Peyer's patch (tissue), 4 donors: ENCODE measurements at places on chromosomes 1 and 21. TPM values are rescaled to one million over a fixed set of nuclear protein-coding genes. Genes with fewer than 3 reads are reported as not detected.

The ABCA4 gene
- 2.5 TPM for total RNA-seq

The PEAR1 gene
- 17.3 TPM for total RNA-seq

DNA sequence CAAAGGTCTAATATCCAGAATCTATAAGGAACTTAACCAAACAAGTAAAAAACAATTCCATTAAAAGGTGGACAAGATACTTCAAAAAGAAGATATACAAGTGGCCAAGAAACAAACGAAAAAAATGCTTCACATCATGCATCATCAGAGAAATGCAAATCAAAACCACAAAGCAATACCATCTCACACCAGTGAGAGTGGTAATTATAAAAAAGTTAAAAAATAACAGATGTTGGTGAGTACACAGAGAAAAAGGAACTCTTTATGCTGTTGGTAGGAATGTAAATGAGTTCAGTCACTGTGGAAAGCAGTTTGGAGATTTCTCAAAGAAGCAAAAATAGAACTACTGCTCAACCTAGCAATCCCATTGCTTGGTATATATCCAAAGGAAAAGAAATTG is 218.6 kb downstream of the SLC44A5 start:
- H3K36me3 ChIP-seq: no peaks in the 10 kb centered on the region
- no peak overlapping the region for H3K27ac ChIP-seq
- no peak overlapping the region for H3K4me3 ChIP-seq
- no peak for DNase-seq

DNA sequence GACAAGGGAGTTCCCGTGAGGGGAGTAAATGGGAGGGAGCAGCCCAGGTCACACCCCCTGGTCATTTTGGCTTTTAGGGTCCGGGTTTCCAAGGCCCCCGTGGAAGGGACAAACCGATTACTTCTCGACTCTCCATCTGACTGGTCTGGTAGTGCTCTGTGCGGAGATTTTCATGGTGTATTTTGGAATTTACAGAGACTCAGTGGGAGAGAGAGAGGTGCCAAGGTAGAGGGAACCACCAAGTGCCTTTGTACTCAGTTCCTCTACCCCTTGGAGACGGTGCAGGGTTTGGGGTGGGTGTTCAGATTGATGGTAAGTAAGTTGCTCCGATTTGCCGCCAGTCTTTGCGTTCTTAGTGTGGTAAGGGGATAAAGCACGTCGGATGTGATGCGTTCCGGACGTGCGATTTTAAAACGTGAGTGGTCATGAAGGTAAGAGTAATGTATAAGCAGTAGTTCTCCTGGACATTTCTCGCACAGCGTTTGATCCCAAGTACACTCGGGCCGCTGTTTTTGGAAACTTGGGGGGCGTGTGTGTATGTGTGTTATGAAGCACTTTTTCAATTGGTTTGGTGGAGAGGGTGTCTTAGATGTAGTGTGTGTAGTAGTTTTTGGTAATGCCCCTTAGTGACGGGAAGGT is 682 bp downstream of the SUCO start:
- no peaks in the 10 kb centered on the region for H3K27me3 ChIP-seq
- H3K4me1 ChIP-seq: no peaks in the 10 kb centered on the region
- H3K36me3 ChIP-seq: no peaks in the 10 kb centered on the region
- peak overlapping the region; percentile 100 for H3K27ac ChIP-seq

- no peaks in the 10 kb centered on the region for H3K4me1 ChIP-seq
- no peak overlapping the region for H3K4me3 ChIP-seq
- DNase-seq: no peak
- no peaks in the 10 kb centered on the region for H3K27me3 ChIP-seq
These were observed 17.3 kb downstream of the WDR47 start for GRCh38 chr1:109024646-109025045.
